ENCODE measurements at places on chromosomes 13 and 19. TPM values are rescaled to one million over a fixed set of nuclear protein-coding genes. Genes with fewer than 3 reads are reported as not detected.

The PPFIA3 gene
- total RNA-seq, result 6.7 TPM

The ACTMAP gene
- total RNA-seq, result 6.2 TPM

The ZNF264 gene
- total RNA-seq, result 19.6 TPM

The CEACAM3 gene
- total RNA-seq, result 0.60 TPM

The SLC15A1 gene
- not detected for total RNA-seq

The C19orf33 gene
- total RNA-seq, result 2.1 TPM

The SLC25A41 gene
- 0.18 TPM for total RNA-seq

The MRPL57 gene
- total RNA-seq, result 20.1 TPM

The GPC5 gene
- 1.8 TPM for total RNA-seq

The CYP4F2 gene
- not detected for total RNA-seq

The CYP4F11 gene
- 0.41 TPM for total RNA-seq

The COX6B2 gene
- total RNA-seq, result not detected

The KCNN4 gene
- total RNA-seq, result 0.71 TPM

The PBX4 gene
- 0.37 TPM for total RNA-seq

The ZNF428 gene
- 38.7 TPM for total RNA-seq

The KASH5 gene
- not detected for total RNA-seq

The IZUMO2 gene
- not detected for total RNA-seq

The SOX1 gene
- not detected for total RNA-seq

The ARHGAP45 gene
- total RNA-seq, result 10.6 TPM

The ENOX1 gene
- 2.0 TPM for total RNA-seq

The PIP5K1C gene
- 44.3 TPM for total RNA-seq

The PRR20A gene
- not detected for total RNA-seq

The GRK1 gene
- total RNA-seq, result 0.44 TPM

The ZNF729 gene
- not detected for total RNA-seq

Data from left cardiac atrium (tissue), 4 donors.